Stimulated activated CD4-positive, alpha-beta T cell treated with anti-CD3 and anti-CD28 coated beads, Interleukin-15, amount 100 ng/mL, for 24 hours (primary cell): ENCODE measurements at places on chromosomes 13 and 19.

GRCh38 chr19:39890755-39891551, 43.5 kb downstream of the FCGBP start:
- no peak for DNase-seq

DNA sequence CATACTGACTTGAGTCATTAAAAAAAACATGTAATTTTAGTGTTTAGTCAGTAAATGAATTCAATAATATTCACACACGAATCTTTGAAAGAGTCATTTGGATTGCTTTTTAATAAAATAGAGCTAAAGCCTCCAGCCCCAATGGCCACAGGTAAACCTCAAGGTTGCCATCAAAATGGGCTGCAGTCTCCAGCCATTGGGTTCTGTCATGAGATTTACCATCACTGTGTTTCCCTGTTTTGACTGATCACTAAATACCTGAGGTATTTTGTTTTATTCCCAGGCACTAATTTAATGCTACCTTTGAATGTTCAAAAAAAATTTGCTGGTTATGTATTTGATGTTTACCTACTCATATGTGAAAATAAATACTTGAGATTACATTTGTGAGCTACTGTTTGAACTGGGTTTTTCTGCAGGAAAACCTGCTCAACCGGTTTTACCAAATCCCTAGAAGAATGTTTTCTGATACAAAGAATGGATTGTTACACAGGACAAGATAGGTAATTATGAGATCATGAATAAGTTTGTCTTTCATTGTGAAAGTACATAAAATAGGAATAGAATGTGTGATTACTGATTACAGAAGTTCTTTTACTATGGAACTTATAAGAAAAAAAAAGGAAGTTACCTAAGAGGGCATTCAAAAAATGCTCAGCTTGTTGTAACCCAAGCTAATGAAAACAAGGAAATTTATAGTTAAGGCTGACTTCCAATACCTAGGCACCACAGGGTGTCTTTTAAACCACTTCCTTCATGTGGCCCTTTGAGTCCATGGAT, 391.3 kb downstream of the EFNB2 start:
- DNase-seq: no peak

- DNase-seq: no peak
Observed at GRCh38 chr13:111897846-111898215, 169.1 kb upstream of the SOX1 start.

DNA sequence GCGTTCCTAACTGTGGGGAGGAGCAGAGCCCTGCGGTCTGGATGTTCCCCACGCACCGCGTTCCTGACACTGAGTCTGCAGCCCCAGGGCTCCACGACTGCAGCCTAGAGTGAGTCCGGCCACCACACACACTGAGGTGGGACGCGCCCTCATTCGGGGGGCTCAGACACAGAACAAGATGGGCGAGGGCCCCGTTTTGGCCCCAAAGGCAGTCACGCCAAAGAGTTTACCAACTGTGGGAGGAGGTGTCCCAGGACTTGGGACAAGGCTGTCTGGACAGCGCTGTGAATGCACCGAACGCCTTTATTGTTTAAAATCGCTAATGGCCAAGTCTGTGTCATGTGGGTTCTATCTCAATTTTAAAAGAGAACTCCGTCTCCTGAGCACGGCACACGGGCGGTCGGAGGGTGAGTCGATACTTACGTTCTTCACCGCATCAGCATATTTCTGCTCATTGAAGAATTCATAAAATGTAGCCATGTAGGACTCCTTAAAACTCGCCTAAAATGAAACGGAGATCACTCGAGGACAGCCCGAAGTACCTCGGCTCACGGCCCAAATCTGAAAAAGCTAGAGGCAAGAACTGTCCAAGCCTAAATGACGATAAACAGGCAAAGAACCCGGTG, 35.2 kb upstream of the C13orf46 start:
- no peak for DNase-seq

DNA sequence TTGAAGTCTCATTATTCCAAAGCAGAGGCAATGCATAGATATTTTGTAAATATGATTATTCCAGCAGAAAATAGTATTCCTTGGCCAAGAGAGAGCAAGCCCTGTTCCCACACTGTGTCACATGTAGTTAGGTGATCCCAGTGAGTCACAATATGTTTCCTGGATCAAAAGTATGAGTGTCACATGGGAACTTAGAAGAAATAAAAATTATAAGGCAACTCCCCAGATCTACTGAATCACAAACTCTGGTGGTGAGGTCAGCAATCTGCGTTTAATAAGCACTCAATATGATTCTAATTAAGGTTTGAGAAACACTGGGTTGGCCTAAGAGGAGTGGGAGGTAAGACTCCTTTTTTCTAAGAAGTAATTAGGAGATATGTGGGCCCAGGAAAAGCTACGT, 1504.5 kb upstream of the PCDH20 start:
- DNase-seq: no peak

DNA sequence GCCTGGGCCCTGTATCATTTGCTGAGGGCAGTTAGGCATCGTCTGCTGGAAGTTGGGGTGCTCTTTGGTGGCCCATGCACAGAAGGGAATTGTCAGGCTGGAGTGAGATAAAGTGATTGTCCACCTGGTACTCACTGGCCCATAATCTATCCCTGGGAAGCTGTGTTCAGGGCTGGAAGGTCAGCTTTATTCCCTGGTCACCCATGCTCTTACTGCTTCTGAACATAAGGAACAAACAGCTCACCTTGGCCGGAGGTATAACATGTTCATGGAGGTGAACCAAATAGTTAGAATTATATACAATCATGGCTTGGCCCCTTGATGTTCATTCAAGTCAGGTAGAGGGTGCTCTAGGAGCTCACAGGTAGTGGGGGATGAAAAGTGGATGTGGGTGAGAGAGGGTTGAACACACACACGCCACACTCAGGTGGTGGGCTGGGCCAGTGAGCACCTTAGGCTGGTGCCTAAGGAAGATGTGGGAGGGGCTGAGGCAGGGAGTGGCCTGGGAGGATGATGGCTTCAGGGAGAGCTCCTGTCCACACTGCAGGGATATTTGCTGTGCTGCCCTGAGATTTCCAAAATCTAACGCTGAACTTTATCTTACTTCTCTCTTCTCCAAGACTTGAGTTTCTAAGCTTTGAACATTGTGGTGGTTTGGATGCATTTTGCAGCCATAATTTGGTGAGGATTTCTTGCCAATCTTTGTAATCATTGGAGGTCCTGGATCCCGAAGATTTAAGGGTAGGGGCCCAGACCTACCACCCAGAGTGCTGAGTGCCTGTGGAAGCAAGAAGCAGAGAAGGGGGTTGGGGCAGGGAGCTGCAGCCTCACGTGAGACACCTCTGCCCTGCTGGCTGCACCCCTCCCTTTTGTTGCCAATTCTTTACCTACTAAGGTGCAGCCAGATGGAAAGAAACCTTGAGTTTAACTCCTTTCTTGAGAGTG, 420.6 kb downstream of the ZNF536 start:
- no peak for DNase-seq

DNA sequence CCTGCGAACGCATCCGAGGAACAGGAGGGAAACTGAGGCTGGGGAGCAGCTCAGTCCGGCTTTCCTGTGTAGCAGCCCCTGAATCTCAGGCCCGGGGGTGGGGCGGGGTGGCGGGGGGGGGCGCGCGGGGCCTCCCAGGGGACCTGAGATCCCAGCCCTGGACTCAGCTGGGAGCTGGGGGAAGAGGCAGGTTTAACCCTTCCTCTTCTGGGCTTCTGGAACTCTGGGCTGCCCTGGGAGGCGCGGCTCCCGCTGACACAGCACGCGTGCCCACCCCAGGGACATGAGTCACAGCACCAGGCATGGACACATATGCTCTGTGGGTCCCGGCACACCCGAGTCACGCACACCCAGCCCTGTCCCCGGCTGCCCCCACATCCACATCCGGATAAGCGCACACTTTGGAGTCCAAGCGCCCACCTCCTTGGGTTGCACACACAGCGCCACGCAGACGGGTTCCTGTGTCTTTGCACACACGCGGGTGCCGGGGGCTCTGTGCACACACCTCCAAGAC, 3.5 kb upstream of the CIRBP start:
- peak; percentile 61 for DNase-seq

DNA sequence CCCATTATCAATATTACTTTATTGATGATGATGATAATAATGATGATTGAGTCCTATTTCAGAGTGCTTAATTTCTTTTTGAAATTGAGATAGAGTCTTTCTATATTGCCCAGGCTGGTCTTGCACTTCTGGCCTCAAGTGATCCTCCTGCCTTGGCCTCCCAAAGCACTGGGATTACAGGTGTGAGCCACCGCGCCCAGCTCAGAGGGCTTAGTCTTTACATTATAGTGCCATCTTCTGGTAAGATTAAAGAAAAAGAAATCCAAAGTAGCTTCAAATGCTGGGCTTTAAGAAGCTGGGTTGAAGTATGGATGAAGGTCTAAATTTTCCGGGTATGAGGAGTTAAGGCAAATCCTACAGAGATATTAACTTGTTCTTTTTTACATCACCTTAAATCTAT, 3.4 kb upstream of the ZNF333 start:
- DNase-seq: peak; percentile 49

GRCh38 chr13:80361883-80362327, 21.0 kb upstream of the SPRY2 start:
- no peak for DNase-seq

GRCh38 chr13:43110036-43110435, 86.7 kb downstream of the DNAJC15 start:
- no peak for DNase-seq

- no peak for DNase-seq
Observed at GRCh38 chr13:31102905-31103304, 58.8 kb downstream of the HSPH1 start.

DNA sequence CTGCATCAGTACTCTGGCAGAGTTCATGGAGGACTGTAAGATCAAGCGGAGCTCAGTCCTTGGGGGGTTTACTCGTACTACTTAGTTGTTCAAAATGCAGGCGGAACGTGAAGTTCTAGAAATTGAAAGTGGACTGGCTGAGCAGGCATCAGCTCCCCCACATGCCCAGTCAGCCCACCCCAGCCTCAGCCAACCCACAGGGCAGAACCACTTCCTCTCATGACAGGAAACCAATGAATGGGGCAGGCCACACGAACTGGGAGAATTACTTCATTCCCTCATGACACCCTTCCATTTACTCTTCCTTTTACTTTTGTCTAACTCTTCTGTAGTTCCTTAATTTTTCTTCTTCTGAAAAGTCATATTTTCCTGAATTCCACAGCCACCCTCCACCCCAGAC, 71.9 kb downstream of the FLT1 start:
- DNase-seq: peak; percentile 7

DNA sequence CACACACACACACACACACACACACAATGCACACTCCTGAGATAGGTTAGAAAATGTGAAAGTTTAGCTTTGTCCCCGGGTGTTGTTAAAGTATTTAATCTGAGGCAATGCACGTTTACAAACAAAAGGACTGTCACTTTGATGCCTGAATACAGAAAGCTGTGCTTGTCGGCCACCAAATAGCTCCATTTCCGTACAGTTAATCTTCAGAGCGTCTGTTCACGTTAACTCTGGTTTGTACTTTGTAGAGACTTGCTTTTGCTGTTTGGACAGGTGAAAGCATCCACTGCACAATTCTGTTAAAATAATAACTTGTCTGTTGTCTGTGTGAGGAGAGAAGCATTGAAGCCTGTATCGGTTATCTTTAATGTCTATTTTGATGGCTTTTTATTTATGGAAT, 267.8 kb downstream of the FGF9 start:
- DNase-seq: no peak

GRCh38 chr13:111904166-111904565, 162.8 kb upstream of the SOX1 start:
- DNase-seq: no peak

DNA sequence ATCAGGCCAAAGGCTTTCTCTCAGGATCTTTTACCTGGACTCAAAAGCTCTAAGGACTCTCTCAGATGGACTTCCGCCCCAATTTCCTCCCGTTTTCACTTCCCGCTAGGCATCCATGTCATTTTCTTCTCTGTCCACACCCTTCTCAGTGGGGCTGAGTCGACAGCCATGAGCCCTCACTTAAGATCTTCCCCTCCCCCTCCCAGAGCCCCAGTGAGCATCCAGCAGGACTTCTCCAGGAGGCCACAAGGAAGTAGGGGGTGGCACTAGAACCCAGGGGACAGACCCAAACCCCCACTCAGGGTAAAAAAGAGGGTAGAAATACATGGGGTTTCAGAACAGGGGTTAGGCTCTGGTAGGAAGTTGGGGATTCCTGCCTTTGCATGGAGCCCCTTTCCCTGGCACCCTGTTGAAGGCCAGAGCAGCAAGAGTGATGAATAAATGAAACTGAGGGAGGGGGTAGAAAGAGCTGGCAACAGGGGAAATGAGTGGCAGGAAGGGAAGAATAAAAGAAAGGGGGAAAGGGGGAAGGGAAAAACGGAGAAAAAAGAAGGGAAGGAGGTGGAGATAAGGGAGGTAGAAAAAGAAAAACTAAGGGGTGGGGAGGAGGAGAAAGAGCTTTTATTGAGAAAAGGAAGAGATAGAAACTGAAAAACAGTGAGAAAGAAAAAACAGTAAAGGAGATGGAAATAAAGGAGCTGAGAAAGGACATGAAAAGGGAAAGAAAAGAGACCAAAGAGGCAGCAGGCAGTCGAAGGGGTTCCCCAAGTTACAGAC, 42.3 kb downstream of the DEDD2 start:
- DNase-seq: no peak
